ENCODE measurements at places on chromosomes 3 and 15.

DNA sequence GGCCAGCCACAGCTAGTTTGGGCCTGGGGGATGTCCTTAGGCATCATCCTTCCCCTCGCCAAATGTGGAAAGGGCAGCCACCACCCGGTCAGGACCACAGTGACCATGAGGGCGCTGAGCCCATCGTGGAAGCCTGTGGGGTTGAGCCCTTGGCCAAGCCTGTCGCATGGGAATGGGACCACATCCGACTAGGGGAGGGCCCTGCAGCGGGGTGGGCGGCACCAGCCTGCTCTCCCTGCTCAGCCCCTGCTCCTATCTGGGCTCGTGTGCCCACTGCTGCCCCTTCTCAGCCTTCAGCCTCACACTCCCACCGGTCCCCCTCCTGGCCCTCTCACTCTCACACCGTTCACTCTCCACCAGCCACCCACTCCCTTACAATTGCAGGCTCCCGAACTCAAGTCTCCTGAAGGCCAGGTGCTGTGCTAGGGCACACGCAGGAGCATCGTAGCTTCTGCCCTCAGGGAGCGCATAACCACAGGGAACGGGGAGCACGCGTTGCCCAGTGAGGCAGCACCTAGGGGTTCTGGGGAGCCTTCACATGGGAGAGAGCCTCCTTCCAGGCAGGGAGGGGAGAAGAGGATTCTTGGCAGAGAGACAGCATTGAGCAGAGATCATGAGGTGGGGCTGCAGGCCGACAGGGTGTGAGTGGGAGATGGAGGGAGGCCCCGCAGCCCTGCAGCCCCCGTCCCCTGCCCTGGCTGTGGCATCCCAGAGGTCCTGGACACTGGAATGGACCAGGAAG is 26.1 kb downstream of the LOXL1 start:
- DNase-seq = no peak

DNA sequence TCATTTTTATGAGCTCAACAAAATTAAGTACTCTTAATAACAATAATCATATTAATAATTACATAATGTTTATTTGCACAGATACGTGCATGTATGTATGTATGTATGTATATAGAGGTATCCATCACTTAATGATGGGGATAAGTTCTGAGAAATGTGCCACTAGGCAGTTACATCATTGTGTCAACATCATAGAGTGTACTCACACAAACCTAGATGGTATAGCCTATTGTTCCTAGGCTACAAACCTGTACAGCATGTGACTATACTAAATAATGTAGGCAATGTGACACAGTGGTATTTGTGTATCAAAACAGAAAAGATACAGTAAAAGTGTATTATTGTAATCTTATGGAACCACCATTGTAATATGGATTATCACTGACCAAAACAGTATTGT is 874.7 kb upstream of the GBE1 start:
- no peak for DNase-seq

DNA sequence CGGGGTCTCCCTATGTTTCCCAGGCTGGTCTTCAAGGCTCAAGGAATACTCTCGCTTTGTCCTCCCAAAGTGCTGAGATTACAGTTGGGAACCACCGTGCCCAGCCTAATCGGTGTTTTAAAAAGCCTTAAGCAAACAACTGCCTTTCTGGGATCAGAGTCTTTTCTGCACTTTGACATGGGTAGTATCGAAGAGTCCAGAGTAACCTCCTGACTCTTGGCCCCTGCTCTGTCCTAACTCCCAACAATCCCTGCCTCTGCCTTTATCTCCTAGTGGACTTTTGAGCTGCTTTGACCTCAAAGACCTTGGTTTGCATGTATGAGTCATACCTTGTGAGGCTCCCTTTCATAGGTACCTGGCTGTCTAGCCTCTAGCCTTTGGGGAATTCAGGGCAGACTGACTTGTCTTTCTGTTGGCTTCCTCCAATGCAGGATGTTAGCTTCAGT is 21.0 kb upstream of the HACD2 start:
- no peak for DNase-seq

DNA sequence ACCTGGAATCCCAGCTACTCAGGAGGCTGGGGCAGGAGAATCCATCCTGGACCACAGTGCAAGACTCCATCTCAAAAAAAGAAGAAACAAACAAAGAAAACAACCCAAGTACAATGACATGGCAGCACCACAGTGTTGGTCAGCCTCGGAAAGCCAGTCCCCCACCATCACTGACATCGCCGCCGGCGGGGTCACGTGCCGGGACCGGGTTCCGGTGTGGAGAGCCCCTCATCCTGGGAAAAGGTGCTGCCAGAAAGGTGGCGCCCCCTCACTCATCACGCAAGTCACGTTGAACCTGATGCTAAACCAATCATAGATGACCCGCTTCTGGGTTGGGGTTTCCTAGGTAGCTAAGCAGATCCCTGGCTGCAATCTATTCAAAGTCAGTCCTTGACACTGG is 17.8 kb downstream of the QRICH1 start:
- no peak for DNase-seq

DNA sequence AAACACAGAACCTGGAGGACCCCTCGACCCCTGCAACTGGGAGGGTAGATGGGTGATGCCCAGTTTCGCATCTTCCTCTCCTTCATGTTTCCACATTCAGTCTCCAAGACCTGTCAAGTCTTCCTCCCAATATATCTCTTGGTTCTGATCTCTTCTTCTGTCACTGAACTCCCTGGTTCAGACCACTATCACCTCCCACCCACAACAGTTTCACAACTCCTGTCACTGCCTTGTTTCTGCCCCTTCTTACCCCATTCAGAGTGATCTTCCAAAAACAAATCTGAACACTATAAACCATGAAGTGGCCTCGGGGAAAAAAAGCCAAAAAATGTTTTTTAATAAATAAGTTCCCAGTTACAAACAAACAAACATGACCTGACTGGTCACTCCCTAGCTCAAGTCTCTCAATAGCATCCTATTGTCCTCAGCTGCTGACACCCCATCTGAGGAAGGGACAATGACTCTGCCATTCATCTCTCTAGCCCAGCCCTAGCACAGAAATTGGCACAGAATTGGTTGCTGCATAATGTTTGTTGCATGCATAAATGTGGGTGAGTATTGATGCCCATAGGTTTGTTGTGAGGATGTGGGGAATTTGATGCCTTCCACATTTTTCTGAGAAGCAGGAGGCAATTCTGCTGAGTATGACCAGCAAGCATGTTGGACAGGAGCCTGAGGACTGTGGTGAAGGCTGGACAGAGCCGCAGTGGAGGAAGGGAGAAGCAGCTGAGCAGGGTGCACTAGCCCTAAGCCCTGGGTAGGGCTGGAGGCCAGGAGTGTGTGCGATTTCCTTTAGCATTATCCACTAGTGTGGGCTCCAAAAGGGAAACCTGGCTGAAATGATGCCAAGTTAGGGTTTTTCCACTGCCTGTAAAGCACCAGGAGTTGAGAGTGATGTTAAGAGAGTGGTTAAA is 12.2 kb upstream of the XYLB start:
- no peak for DNase-seq

DNA sequence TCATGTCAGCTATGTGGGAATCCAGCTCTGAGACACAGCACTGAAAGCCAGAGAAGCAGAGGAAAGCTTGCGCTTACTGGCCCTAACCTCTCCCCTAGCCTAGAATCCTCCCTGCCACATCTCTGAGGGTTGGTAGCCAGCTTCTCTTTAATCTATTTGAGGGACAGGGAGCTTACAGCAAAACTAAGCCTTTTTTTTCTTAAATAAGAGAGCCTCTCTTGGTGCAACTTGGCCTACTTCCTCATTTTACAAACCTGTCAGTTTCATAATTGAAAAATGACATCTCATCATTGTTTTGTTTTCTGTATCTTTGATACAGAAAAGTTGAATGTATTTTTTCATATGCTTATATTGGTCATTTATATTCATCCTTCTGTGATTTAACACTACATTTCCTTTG is 193.9 kb downstream of the ZNF621 start:
- DNase-seq = no peak

GRCh38 chr3:70855149-70855548 is 542.7 kb upstream of the MDFIC2 start:
- no peak for DNase-seq

GRCh38 chr15:86399041-86399954 is 319.6 kb downstream of the AGBL1 start:
- DNase-seq = no peak

DNA sequence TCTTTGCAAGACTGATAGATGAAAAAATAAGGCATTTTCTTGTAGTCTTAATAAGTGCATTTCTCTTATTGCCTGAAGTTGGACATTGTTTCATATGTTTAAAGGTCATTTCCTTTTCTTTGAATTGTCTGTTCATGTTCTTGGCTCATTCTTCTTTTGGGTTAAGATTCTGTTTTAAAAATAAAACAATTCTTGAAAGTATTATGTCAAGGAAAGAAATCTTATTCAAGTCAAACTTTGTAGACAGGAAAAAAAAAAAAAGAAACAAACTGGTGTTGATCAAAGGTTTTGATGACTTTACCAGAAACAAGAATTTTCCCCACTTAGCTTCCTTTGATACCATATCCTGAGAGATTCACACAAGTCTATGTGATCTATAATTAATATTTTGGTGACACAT is 132.9 kb upstream of the AADACL2 start:
- DNase-seq = no peak

GRCh38 chr15:62850318-62850717 is 192.2 kb upstream of the TPM1 start:
- no peak for DNase-seq

GRCh38 chr15:29675791-29676301 is 146.4 kb downstream of the TJP1 start:
- DNase-seq = no peak

GRCh38 chr15:38920966-38921365 is 356.4 kb upstream of the RASGRP1 start:
- DNase-seq = no peak

DNA sequence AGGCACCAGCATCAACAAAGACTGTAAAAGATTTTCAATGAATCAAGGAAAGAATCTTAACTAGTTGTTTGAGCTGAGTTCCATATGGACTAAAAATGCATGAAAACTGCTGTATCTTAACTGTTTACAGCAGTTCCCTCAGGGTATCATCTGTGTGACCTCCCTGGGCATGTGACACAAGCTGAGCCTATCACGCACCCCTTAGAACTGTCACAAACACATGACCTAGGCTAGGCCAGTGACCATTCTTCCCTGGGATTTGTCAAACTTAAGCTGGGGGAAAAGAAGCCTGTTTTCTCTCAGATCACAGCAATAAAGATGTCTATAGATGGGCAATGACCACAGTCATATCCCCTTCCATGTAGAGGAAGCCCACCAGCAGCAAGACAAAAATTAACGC is 35.7 kb downstream of the IGF2BP2 start:
- no peak for DNase-seq

Measured in stimulated activated CD4-positive, alpha-beta T cell treated with anti-CD3 and anti-CD28 coated beads, Interleukin-4, amount 100 ng/mL, for 24 hours (primary cell).